ENCODE measurements at places on chromosomes 3 and 15. TPM values are rescaled to one million over a fixed set of nuclear protein-coding genes. Genes with fewer than 3 reads are reported as not detected.

Gene CCR3
- total RNA-seq, result 1.2 TPM

GRCh38 chr15:62307551-62307950 is 142.5 kb upstream of the C2CD4B start:
- DNase-seq, result no peak

DNA sequence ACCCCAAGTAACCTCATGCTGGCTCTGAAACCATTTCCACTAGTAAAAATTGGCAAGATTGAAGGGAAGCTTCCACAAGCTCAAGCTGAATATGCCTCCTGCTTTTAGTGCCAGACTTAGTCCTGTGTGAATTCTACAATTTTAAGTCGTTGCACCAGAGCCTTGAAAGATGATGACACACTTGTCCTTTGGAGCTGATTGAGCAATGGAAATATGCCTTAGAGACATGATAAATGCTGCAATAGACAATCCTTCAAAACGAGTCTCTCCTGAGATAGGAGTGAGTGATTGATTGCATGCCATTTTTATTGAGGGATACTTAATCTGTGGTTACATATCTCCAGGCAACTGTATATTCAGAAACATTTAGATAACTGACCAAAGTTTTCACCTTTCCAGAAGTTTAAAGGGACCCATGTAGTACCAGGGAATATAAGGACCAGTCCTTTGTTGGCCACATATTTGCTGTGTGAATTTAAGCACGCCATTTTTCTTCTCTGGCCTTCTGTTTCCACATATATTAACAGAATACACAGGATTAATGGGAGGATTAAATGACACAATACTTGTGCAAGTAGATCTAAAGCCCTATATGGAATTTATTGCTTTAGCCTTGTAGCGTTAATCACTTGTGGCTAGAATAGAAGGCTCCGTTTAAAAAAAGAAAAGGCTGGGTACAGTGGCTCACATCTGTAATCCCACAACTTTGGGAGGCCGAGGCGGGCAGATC is 65.1 kb downstream of the PPARG start:
- no peak for DNase-seq

Gene CD80
- total RNA-seq, result 27.1 TPM

DNA sequence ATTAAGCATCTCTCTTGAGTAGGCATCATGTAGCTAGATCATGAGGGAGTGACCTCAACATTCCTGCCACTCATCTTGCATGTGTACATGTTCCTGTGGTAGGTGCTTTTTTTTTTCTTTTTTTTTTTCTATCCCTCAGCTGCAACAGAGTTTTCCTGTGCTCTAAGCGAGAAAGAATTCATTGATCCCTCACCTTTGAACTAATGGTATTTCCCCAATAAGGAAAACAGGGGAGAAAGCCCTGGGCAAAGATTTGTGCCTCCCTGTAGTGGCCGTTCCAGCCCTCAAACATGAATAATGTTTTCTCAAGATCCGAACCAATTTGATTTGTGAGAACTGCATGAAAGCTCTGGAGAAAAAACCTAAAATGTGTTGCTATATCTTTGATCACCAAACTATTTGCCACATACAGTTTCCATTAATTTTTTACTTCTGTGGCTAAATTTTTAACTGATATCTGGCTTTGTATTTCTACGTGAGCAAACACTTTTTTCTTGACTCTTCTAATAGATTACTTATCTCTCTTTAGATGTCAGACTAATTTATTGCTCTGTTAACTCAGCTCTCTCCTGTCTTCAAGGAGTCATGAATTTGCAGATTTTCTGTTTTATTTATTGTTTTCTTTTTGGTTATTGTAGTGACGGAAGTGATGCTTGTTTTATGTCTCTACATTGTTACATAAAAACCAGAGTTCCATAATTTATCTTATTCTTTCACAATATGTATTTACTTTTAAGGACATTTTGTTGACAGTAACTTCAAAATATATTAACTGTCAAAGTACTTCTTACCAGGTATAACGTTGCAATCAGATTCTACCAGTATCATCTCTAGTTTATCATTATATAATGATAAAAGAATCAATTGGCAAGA is 1396.5 kb downstream of the OTOL1 start:
- DNase-seq, result no peak

DNA sequence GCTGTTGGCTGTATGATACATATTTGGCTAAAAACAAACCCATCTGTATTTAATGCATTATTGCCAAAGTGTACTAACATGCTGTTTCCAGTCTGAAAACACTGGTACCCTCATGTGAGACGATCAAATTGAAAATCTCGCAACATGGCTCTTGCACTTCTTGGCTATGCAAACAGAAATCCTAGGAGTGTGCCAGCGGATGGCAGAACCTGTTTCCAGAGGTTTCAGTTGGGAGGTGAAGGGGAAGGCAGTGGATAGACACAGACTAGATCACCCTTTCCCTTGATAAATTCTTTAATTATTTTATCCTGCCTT is 350.3 kb downstream of the TUSC7 start:
- no peak for DNase-seq

DNA sequence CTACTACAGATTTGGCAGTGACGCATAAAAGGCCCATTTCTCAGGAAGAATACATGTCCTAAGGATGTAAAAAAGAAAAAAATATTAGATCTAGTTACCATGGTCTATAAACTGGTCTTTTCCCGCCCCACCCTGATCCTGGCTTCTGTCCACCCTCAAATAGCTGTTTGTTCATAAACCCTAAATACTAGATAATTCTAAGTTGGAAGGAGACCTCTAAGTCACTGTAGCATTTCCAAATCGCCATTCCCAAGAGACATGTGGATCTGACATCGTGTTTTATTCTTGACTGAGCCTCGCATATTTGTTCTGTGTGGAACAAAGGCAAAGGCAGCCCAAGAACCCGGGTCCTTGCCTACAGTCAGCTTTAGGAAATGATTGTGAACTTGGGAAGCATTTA is 49.0 kb downstream of the LMCD1 start:
- no peak for DNase-seq

Gene RTP3
- not detected for total RNA-seq

- DNase-seq, result no peak
Measured at GRCh38 chr3:10964537-10965167, 27.9 kb upstream of the SLC6A1 start.

Gene IFT122
- total RNA-seq, result 22.6 TPM

DNA sequence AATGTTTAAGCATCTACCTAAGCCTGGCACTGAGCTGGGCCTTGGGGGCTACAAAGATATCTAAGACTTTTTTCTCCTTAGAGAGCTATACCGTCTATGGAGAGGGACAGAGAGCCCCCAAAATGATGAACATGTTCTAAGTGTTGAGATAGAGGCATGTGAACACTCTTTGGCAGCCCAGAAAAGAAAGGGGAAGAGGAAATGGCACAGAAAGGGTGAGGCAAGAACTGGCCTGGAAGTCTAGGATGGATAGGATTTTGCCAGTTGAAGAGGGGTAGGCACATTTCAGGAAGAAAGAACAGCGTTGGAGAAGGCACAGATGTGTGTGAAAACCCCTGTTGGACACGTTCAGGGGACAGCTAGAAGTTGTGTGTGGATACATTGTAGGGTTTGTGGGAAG is 276.2 kb upstream of the LRRFIP2 start:
- no peak for DNase-seq

Gene CLCN2
- total RNA-seq, result 4.9 TPM

GRCh38 chr3:114274929-114275328 is 18.9 kb upstream of the TIGIT start:
- DNase-seq, result no peak

- DNase-seq, result peak; percentile 46
Measured at GRCh38 chr15:25811481-25811906, 51.6 kb downstream of the ATP10A start.

- no peak for DNase-seq
Measured at GRCh38 chr3:89533275-89533674, 425.9 kb downstream of the EPHA3 start.

GRCh38 chr15:58388211-58388610 is 43.6 kb upstream of the LIPC start:
- no peak for DNase-seq

GRCh38 chr15:49101536-49101935 is 53.9 kb downstream of the COPS2 start:
- DNase-seq, result no peak

Gene C3orf70
- not detected for total RNA-seq

GRCh38 chr3:5929027-5929426 is 741.5 kb downstream of the EDEM1 start:
- no peak for DNase-seq

DNA sequence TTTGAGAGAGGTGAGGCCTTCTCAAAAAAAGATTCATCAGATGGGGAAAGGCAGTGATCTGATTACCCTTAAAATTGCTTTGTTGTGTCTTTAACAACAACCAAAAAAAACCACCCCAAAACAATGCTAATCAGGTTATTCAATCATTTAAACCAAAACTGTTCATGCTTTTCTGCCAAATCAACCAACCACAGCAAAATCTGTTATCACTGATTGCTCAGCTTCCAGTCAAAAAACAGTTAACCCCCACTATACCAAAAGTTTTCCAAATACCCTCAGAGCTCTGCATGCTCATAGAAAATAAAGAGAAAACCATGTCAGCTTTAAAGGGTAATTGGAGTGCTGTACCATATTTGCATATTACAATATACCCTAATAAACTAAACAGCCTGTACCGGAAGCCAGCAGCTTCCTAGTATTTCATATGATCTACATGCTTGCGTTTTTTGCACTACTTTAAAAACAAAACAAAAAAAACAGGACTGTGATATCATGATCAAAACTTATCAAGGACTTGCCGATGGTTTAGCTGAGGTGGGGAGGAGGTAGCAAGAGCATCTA is 22.8 kb downstream of the SATB1 start:
- DNase-seq, result no peak

Gene TEX55
- not detected for total RNA-seq

Gene FANCD2OS
- not detected for total RNA-seq

DNA sequence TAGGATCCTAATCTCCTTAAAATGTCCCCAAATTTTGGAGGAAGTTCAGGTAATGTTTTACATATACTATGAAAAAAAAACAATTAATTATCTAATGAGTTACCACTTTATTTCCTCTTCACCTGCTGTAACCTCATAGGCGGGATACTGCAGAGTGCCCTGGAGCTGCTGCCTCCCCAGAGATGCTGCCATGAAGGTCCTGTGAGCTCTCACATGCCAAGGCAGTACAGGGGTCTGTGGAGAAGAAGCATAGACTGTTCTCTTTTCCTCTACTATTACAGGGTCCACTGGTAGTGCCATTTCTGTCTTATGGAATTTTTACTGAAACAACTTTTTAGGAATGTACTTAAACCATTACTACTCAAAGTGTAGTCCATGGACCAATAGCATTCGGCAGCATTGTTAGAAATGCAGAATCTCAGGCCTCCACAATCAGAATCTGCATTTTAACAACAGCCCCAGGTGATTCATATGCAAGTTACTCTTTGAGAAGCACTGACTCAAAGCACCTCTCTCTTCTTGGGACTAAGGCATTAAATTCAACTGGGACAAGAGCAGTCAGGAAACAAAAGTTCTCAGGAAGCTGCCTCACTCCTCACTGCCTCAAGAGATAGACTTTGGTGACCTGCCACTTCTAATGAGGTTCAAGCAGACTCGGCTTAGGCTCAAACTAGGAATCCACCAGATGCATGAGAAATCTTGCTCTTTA is 30.3 kb upstream of the CPOX start:
- no peak for DNase-seq

DNA sequence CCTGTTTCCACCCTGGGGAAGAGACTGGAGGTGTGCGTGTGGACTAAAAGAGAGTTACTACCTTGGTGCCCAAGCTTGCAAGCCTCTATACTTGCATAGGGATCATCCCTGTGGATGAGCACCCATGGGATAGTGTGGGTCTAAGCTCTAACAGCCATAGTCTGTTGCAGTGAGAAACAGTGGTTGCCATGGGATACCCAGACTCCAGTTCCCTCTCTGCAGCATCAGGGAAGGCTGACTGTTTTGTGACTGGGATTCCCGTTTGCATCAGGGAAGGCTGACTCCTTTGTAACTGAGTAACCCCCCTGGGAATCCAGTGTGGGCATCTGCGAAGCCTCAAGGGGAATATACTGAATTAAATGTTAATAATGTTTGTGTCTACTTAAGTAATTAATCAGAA is 196.1 kb downstream of the ZNF621 start:
- DNase-seq, result no peak

Measured in activated CD4-positive, alpha-beta memory T cell treated with anti-CD3 and anti-CD28 coated beads, Interleukin-2, amount 10 ng/mL, durations not matched to agents 7 days and 5 days (primary cell).